Glomerular endothelial cell (primary cell): ENCODE measurements at places on chromosomes 2 and 18.

- no peak for DNase-seq
Measured at GRCh38 chr2:34371711-34372110, 772.6 kb upstream of the FAM98A start.

GRCh38 chr2:220228310-220229006 lies 601.0 kb downstream of the SLC4A3 start:
- DNase-seq = no peak

GRCh38 chr2:73043276-73043675 lies 28.2 kb downstream of the SFXN5 start:
- no peak for DNase-seq

- no peak for DNase-seq
Measured at GRCh38 chr2:111965062-111965461, 66.7 kb downstream of the MERTK start.

DNA sequence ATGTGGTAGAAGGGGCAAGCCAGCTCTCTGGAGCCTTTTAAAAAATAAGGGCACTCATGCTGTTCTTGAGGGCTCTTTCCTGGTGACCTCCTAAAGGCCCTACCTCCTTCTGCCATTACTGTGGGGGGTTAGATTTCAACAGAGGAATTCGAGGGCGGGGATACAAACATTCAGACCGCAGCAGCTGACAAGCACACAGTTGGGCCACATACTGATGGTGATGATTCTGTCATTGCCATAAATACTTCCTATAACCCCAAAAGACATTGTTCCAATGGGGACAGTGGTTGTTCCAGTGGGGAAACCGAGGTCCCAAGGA lies 67.0 kb downstream of the TSHZ1 start:
- no peak for DNase-seq
